Activated naive CD8-positive, alpha-beta T cell treated with anti-CD3 and anti-CD28 coated beads, Interleukin-2, amount 10 ng/mL, durations not matched to agents 7 days and 5 days (primary cell): ENCODE measurements at places on chromosomes 12 and 14. TPM values are rescaled to one million over a fixed set of nuclear protein-coding genes. Genes with fewer than 3 reads are reported as not detected.

DNA sequence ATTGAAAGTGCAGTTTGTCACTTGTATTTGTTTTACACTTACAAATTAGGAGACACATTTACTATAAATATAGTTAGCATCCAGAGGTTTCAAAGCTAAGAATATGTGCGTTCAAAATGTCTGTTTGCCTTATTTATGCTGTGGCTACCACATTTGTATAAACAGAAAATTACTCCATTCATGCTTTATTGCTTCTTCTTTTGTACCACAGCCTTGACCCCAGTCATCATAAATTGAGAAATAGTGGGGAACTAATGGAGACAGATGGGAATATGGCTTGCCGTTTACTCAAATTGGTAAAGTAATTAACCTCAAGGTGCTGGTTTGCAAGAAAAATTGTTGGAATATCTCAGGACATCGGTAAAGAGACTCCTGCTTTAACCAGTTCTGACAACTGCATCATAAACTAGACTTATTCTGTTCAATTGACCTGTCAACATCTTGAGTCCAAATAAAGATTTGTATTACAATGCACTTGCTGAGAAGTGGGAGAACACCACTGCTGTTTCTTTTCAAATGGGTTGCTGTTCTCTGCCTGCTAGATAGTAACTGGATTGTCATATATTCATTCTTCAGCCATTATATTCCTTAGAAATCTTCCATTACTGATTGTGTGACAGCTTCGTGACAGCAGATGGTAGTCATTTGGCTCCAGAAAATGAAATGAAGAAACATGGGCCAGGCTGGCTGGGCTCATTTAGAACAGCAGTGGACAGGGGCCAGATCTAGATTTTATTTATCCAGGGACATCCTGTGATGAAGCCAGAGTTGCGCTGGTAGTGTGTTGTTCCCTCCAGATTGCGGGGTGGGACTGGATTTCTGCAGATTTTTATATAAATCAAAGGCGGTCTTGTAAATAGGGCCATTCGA is 354.4 kb downstream of the EGLN3 start:
- no peak for DNase-seq

- DNase-seq: no peak
These were observed 239.7 kb upstream of the BTG1 start for GRCh38 chr12:92385296-92385695.

CD163L1 gene
- total RNA-seq: 1.2 TPM

GRCh38 chr14:87312894-87313205 is 680.1 kb downstream of the GALC start:
- DNase-seq: no peak

DNA sequence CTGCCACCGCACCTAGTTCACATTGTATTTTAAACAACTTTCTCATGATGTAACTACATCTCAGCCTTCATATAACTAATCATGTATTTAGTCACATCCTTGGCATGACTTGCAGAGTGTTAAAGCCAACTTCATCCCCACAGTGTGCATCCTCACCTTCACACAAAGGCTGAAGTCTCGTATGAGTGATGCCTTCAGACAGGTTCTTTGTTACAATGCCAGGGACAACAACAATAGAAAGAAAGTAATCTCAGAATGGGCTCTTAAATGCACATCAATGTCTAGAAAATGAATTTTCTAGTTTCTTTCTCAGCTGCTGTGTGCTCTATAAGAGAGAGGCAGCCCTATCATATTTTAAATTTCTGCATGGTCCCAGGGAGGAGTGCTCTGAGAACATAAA is 221.3 kb downstream of the DIO2 start:
- DNase-seq: no peak

DNA sequence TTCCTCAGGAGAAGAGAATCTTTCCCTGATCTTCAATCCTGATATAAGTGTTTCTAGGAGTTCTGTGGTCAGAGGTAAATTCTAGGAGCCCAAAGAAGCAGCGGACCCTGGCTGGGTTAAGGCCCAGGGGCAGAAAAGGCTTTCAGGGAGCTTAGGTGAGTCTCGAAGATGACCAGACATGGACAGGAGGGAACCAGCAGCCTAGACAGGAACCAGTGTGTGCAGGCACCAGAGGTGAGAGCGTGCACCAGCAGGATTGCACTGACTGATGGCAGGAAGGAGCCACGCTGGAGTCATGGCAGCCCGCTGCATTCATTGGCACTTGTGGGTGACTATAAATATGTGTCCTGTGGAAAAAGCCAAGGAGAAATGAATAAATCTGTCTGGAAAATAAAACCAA is 489.9 kb downstream of the BCL11B start:
- no peak for DNase-seq

GRCh38 chr14:36771028-36771640 is 109.5 kb downstream of the PAX9 start:
- no peak for DNase-seq

GRCh38 chr14:68343534-68344118 is 449.2 kb downstream of the ZFP36L1 start:
- DNase-seq: no peak

- DNase-seq: no peak
These were observed 89.1 kb upstream of the STAC3 start for GRCh38 chr12:57340104-57340503.

HOXC11 gene
- not detected for total RNA-seq

GRCh38 chr12:6370994-6371754 is 4.2 kb downstream of the SCNN1A start:
- no peak for DNase-seq
